ENCODE measurements at places on chromosomes 11 and 22.

- DNase-seq: no peak
Observed at GRCh38 chr11:123323568-123323967, 106.5 kb upstream of the GRAMD1B start.

- DNase-seq: no peak
Observed at GRCh38 chr11:14340721-14341120, 18.3 kb downstream of the RRAS2 start.

GRCh38 chr11:8980485-8980884, 16.2 kb upstream of the TMEM9B start:
- no peak for DNase-seq

DNA sequence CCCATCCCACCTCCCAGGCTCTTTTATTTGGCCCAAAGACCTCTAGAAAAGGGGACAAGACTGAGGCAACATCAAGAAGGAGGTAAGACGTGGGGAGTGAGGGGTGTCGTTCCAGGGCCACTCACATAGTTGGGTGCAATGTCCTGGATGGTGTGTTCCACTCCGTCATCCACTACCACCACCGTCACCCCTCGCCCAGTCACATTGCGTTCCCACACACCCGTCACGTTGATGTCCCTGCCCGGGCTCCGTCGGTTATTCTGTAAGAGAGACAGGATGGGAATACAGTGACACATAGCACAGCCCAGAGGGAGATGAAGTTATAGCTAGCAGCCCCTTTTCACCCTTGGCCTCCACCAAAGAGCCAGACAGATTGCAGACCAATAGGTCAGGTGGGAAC, 3.8 kb downstream of the PCSK7 start:
- DNase-seq: no peak

DNA sequence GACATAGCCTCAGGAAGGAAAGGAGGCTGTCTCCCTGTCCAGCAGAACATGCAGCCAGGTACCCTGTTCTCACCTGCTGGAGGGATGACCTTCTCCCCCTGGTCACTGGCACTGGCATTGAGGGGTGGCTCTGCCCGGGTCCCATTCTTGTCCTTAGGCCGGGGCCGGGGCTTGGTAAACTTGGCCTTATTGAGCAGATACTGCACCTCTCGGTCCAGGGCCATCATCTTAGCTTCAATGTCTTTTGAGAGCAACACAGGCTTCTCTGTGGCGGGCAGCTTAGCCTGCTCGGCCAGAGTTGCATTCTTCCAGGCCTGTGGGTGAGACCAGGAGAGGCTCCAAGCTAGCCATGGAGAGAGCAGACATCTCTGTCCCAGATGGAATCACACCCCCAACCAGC, 10.5 kb downstream of the HYOU1 start:
- DNase-seq: no peak

GRCh38 chr11:34682825-34683224, 61.9 kb downstream of the EHF start:
- no peak for DNase-seq

DNA sequence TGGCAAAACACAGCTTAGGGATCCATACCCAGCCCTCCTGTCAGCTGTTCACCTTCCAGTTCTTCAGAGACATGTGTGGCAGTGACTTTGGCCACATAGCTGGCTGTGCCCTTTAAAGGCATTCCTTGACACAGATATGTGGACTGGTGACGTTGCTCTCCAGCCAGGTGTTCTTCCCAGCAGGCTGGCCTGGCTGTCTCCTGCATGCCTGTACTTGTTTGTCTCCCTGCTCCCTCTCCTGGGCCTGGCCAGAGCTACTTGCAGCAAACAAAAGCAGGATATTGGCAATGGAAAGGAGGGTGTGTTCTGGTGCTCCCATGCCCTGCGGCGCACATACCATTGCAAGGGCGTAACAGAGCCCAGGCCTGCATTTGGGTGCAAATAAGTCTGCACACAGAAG, 38.3 kb downstream of the PIK3IP1 start:
- no peak for DNase-seq

DNA sequence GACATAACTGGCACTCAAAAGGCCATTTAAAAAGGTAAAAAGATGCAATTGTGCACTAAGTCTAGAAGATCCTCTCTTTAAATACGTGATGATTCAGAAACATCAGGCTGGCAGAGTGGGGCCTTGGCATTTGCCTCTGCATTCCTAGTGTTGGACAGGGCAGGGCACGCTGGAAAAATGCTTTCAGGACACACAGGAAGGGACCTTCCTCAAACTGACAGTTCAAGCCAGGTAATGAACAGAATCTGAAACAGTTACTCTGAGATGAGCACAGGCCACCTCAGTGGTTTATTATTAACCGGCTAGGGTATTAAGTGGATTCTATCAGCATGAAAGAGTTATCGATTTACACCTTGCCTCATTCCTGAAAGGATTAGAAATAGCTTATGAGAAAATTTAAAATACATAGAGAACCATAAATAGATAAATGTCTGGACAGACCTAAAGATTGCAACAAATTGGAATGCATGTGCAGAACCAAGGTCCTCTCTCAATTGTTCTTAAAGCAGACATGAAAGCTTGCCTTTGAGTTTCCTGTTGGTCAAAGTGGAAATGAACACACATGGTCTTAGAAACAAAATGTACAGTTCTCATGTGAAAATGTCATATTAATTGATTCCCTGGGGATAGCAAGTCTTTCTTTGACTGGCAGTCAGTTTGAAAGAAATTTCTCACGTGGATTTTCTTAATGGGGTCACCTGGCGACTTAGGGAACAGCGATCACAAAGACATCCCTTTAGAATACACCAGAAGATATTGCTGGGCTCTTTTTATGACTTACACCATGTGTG, 21.5 kb upstream of the CSNK2A3 start:
- no peak for DNase-seq

- no peak for DNase-seq
Observed at GRCh38 chr11:68776442-68777235, 25.3 kb upstream of the TESMIN start.

GRCh38 chr22:39214006-39214382, 30.8 kb downstream of the PDGFB start:
- DNase-seq: no peak

DNA sequence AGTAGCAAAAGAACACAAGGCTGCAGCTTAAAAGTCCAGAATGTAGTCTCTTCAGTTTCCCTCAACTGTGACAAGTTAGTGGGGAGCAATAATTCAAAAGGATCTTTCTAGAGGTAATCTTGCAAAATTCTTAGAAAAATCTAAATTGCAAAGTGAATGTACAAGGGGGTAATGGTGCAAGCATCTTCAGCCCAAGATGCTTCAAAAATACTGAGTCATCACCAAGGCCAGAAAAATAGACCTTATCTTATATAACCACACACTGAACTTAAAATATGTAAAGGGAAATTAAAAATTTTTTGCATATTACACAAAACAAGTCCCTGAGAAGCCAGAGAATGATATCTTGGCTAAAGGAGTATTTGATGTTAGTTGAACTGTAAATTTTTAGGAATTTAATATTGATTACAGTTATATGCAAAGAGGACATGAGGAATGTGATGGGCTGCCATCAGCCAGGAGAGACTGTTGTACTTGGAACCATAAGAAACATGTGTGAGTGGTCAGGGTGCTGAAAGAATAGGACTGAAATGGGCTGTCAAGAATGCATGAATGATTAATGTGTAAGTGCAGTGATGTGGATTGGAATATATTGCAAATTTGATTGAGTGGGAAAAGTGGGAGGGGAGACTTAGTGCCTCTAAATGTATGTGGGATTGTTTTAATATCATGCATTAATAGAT, 85.7 kb upstream of the LIN7C start:
- DNase-seq: no peak

- DNase-seq: peak; percentile 7
Observed at GRCh38 chr22:46941968-46942798, 179.7 kb downstream of the TBC1D22A start.

GRCh38 chr22:22109693-22110466, 127.3 kb upstream of the TOP3B start:
- no peak for DNase-seq

DNA sequence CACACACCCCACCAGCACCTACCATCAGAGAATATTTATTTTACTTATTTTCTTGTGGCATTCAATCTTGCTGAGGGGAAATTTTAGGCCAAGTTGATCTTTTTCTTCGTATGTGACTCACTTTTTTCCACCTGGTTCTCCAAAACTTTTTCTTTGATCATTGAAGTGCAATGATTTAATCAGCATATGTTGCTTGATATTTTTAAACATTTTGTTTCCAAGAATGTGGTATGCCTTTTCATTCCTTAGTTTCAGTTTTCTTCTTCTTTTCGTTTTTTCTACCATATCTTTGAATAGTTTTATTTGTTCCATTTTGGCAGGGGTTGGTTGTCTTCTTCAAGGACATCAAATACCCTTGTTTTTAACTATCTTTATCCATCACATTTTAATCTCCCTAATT, 28.6 kb downstream of the FANCF start:
- no peak for DNase-seq

DNA sequence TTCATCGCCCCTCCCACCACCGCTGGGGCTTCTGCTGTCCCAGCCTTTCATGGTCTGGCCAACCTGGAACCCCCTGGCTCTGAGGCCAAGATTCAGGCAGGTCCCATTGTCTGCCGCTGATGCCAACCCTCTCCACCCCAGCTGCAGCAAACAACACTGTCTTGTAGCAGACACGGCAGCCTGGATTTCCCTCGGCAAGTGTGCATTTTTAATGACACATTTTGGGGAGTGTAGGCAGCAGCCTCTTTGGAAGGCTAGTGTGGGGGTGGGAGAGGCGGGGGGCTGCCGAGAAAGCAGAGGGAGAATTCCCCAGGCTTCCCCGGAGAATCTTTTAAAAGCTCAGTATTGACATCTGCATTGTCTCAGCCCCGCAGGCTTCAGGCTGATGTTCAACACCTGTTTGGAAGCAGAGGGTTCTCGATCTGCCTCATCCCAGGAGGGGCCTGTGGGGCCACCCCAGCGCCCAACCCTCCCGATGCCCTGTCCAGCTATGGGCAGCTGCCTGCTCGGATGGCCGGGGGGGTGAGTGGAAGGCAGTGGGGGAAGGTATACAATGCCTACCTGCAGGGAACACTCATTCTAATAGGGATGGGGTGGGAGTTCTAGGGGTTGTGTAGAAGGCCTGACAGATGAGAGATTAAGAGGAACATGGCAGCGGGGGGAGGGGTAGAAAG, 41.5 kb downstream of the NECTIN1 start:
- no peak for DNase-seq

DNA sequence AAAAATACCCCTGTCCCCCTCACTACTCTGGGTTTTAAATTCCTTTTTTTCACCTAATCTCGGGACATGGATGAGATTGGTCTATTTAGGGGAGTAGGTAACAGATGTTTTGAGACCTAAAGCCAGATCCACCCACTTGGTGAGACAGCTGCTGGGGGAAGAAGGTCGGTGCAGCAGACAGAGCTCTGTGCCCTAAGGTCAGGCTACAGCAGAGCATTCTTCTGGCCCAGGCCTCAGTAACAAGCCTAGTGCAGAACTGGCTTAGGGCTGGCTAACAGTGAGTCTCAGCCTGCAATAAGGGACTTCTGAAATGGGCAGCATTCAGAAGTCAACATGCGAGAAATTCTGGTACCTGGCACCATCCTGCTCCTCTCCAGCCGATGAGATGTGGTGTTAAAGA, 444.9 kb upstream of the KIRREL3 start:
- DNase-seq: no peak

GRCh38 chr11:125036933-125037332, 26.2 kb upstream of the SLC37A2 start:
- DNase-seq: no peak

- DNase-seq: no peak
Observed at GRCh38 chr11:65275906-65276305, 14.1 kb downstream of the POLA2 start.

DNA sequence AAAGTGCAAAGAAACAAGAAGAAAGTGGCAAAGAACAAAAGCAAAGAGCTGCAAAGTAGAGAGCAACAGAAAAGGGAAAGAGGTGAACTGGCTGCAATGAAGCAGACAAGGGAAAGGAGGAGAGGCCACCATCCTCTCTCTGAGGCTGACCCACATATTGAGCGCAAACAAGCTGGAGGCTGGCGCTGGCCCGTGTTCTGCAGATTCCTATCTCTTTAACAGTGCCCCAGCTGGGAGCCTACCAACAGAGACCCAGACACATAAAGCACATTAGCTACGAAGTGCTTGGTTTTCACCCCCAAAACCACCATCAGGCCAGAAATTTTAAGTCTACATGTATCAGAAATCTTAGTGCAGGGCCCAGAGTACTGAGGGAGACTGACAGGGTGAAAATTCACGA, 17.6 kb downstream of the NCAPD3 start:
- DNase-seq: no peak

DNA sequence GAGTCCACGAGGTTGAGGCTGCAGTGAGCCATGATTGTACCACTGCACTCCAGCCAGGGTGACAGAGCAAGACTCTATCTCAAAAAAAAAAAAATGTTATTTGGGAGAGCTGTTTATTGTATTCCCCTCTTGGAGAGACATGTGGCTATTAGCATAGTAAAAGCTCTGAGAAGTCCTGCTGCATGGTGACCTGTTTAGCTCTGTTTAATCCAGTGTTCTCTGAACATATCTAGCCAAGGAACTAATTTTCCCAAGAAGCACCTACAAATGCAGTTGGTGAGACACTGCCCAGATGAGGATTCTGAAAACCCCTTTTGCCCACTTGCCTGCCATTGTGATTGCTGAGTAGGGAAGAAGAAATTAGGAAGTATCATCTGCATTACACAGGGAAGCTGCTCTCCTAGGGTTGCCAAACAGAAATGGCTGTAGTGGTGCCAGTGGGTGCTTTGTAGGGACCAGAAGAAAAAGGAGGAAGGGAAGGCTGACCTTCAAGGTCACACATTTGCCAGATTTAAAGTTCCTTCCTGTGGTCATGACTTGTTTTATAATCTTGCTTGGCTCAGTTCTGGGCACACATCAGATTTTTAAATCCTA, 15.7 kb downstream of the TIMP3 start:
- no peak for DNase-seq

DNA sequence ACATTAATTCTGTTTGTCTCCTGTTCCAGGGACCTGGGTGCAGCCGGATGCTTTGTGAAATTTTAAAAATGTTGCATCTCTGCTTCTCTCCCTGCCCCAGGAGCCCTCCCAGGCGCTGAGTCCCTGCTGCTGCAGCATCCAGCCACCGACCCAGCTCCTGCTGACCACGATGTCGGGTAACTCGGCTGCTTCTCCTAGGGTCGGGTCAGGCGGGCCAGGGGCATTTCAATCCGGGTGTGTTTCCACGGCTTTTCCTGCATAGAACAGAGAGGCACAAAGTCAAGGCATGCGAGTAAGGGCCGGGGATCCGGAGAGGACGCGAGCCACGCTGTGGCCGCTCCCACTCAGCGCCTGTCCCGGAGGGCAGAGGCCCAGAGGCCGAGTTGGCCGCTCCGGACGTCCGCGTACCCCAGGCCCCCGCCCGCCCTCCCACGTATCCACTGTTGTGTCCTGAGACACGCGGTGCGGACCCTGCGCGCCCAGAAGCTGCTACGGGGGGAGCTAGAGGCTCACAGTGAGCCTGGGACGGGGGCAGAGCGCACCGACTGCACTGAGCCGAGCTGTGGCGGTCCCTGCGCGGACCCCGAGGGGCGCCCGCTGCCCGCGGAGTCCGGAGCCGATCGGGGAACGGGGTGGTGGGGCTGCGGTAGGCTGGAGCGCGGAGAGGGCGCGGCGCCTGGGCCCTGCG, at the start of gene POU2AF3:
Gene POU2AF3 (plus strand): TSS at position 134 of the 688 bp plus-strand sequence. CDS start 36 bp downstream, at position 170.
- DNase-seq: no peak

GRCh38 chr11:133318221-133318620, 214.1 kb downstream of the OPCML start:
- DNase-seq: no peak

GRCh38 chr11:132050049-132050448, 679.6 kb downstream of the NTM start:
- DNase-seq: no peak

GRCh38 chr22:44894782-44895181, 115.0 kb downstream of the PHF21B start:
- no peak for DNase-seq

GRCh38 chr11:102360681-102361080, 13.7 kb downstream of the BIRC2 start:
- peak; percentile 33 for DNase-seq
